Epithelial cell of proximal tubule (primary cell): ENCODE measurements at places on chromosomes 1 and 21.
A peak's percentile ranks its signal among the peaks of the same experiment; 100 is the strongest.

DNA sequence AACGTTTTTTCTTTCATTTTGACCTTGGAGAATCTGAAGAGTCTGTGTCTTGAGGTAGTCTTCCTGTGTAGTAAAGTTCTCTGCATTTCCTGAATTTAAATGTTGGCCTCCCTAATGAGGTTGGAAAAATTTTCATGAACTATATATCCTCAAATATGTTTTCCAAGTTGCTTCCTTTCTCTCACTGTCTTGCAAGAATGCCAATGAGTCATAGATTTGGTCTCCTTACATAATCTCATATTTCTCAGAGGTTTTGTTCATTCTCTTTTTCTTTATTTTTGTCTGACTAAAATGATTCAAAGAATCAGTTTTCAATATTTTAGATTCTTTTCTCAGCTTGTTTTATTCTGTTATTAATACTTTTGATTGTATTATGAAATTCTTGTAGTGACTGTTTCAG, 87.6 kb downstream of the DRAM2 start:
- DNase-seq: no peak

GRCh38 chr1:27469334-27469733, 20.6 kb downstream of the WASF2 start:
- no peak for DNase-seq

GRCh38 chr1:45685308-45686014, 872 bp downstream of the GPBP1L1 start:
- DNase-seq: no peak

GRCh38 chr1:224264321-224264720, 65.7 kb downstream of the NVL start:
- DNase-seq: no peak

DNA sequence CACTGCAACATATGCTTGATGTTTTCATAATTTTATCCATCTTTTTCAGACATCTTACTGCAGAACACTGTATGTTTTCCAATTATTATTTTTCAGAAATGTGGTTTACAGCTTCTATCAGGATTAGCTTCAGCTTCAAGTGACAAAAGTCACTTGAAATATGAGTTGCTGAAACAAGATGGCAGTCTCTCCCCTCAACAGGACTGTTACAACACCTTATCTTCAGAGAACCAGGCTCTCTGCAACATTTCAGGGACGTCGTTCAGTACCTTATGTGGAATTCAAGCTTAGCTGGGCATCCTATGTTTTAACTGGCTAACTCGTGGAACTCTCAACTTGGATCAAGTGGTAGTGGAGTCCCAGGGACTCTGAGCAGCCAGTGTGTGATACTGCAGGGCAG, 2.0 kb upstream of the UBE2G2 start:
- DNase-seq: no peak

DNA sequence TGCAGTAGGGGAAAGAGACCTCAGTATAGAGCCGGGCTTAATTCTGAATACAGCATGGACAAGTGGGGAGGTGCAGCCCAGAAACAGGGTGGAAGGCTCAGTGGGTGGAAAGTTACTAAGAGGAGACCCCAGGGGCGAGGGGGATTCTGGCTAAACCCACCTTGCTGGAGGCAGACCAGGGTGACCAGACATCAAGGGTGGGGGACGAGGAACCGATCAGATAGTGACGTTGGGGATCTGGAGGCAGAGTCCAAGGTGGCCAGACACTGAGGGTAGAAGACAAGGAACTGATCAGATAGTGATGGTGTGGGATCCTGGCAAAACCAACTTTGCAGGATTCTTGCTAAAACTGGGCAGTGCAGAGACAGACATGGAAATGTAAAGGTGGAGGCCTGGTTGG, 36.8 kb downstream of the B3GALT5 start:
- DNase-seq: no peak

GRCh38 chr21:26732432-26733221, 112.6 kb downstream of the ADAMTS1 start:
- DNase-seq: no peak

GRCh38 chr1:213050745-213051126, 305 bp upstream of the RPS6KC1 start:
- no peak for DNase-seq

DNA sequence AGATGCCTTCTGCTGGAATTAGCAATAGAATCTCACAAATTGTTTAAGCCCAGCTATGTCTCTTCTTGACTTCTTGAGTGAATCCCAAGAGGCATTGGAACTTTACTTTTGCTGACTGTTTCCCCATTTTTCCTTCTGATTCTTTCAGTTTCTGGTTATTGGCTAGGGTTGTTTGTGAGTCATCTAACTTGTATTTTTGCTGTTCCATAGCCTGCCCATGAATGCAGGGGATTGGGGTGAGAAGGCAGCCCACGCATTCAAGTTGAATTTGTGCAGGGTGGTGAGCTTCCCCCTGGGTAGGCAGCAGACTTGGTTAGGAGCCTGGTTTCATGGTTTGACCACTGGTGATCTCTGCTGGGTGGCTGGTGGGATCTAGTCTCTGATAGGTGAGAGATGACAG, 10.4 kb upstream of the KLF17 start:
- DNase-seq: peak; percentile 31

GRCh38 chr21:40813918-40814317, 33.0 kb downstream of the DSCAM start:
- no peak for DNase-seq

- DNase-seq: no peak
Observed at GRCh38 chr1:25560788-25561187, 17.4 kb downstream of the LDLRAP1 start.

DNA sequence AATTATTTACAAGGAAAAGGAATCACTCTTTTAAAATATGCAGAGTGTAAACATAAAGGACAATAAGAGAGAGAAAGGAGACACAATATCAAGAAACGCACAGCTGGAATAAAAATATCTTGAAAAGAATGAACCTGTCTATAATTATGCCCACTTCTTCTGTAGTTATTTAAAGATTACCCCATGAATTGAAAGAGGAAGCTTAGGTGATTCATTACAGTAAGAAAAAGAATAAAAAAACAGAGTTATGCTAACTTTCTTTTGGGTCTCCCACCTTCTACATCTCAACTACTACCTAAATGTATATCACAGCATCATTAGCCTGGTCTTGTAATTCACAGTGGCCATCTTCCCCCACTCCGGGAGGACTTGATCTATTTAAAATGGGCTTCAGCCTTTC, 182.1 kb downstream of the MRPL39 start:
- DNase-seq: no peak

- DNase-seq: no peak
Observed at GRCh38 chr1:232911027-232911599, 39.3 kb upstream of the NTPCR start.

- DNase-seq: no peak
Observed at GRCh38 chr1:97047421-97047793, 325.8 kb downstream of the PTBP2 start.

- no peak for DNase-seq
Observed at GRCh38 chr21:39029086-39029755, 154.0 kb downstream of the PSMG1 start.

DNA sequence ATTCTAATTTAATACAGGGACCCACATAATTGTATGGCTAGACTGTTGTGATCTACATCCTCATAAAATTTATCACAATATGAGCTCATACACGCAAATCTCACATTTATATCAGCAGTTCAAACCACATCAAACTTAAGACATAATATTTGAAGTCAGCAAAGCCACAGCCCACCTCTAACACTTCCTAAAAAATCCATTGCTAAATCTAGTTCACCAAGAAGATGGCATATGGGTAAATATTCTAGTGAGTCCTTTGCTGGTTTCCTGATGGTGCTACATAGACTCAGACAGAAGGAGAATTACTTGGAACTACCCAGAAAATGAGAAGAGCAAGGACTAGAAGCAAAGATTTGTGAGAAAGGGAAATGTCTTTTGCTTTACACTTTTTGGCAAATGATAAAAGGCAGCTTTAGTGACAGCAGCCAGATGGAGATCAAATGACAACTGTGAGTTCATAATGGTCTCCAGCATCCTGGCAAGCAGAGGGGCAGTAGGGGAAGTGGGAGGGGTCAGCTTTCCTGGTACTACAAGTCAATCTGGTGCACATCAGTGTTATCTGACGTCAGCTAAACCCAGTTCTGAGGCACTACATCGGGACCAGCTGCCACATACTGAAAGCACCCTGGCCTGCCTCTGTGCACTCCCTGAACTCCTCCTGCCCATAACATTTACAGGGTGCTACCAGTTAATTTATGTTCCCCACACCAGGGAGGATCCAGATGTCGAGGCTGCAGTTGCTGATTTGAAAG, 10.6 kb upstream of the GADD45A start:
- no peak for DNase-seq

- no peak for DNase-seq
Observed at GRCh38 chr1:35177237-35177786, 15.6 kb downstream of the SFPQ start.

- DNase-seq: no peak
Observed at GRCh38 chr1:159065106-159065505, 11.5 kb downstream of the AIM2 start.

- no peak for DNase-seq
Observed at GRCh38 chr1:245079021-245079609, 75.7 kb upstream of the KIF26B start.

GRCh38 chr1:76281306-76281705, 206.8 kb downstream of the ST6GALNAC3 start:
- DNase-seq: no peak

GRCh38 chr1:65980237-65980636, 187.5 kb downstream of the PDE4B start:
- DNase-seq: no peak

- DNase-seq: no peak
Observed at GRCh38 chr21:45642122-45642813, 1.3 kb upstream of the PCBP3 start.
